Cerebellar nuclear complex (tissue), 1 donor: ENCODE measurements at places on chromosomes 6 and 20.

- no peak for DNase-seq
Measured at GRCh38 chr20:37346535-37347346, 801 bp downstream of the SRC start.

DNA sequence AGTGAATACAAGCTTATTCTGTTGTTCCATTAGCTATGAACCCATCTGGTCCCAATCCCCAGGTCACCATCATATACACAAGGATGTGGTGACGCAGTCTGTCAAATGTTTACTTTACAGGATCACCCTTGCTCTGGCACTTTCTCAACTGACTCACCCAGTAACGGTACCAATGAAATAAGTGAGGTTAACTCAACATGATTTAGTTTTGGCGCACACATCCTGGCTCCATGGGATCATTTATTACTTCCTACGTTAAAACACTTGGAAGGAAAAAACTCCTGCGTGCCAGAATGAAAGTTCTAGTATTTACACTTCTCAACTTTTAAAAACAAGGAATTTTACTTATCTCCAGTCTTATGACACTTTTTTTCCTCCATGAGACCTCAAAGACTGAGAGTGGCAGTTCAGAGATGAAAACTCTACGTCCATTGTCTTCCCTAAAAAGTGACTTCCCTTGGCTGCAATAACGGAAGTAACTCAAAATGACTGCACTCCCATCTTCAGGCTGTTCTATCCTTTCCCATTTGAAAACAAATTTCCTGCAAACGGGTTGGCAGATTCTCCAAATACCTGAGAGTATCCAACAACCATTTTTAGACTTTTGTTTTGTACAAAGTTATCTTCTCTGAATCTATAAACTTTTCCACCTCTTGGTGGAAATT lies 15.9 kb downstream of the AGPAT4 start:
- DNase-seq, result no peak

DNA sequence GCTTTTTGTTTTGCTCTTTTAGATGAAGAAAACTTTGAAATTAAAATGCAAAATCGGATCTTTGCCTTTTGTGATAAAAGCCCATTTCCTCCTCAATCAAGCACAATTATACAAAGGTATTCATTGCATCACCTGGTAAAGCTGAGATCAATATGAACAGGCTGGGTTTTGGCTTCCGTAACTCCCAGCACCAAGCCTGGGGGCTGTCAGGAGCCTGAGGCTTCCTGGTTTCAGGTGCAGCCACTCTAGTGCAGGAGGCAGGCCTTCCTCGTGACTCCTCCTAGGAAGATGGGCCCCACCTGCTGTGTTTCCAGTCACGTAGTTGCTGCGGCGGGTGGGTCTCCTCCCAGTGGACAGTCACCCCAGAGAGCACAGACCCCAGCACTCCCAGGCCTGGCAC lies 54.0 kb downstream of the EDN3 start:
- DNase-seq, result no peak

DNA sequence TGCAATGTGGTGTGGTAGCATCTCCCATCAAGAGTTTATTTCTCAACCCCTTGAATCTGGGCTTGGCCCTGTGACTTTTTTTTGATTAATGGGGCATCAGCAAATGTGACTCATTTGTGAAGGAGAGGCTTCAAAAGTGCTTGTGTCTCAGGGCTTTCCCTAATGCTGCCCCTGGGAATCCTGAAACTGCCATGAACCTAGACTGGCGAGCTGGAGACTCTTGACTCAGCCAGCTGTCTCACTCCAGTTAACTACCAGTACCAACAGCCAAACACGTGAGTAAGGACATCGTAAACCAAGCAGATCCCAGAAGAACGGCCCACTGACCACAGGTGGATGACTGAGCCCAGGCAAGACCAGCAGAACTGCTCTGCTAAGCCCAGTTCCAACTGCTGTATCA lies 72.8 kb upstream of the ADTRP start:
- DNase-seq, result no peak

DNA sequence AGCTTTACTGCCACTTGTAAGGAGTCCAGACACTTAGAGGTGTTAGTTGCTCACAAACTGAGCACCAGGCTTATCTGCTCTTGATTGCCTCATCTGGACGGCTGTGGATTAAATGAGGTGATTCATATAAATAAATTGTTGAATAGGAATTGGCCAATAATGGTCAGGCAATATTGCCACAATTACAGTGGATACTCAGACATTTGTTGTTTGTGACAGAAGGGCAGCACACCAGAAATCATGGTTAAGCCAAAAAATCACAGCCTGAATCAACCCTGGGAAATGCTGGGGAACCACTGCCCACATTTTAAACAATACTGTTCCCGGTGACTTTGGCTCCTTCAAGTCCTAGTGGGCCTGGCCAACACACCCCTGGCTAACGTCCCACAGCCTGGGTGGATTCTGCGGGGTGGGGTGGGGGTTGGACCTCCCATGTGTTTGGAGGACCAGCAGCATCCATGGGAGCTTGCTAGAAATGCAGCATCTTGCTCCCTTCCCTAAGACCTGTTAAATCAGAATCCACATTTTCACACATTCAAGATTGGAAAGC lies 29.5 kb upstream of the SPDEF start:
- no peak for DNase-seq

- no peak for DNase-seq
Measured at GRCh38 chr6:170448751-170449630, 104.1 kb downstream of the PSMB1 start.

- no peak for DNase-seq
Measured at GRCh38 chr6:75230484-75231325, 12.9 kb downstream of the COX7A2 start.

- no peak for DNase-seq
Measured at GRCh38 chr6:43860285-43860684, 90.3 kb downstream of the VEGFA start.

GRCh38 chr6:169246445-169246844 lies 7.2 kb downstream of the THBS2 start:
- no peak for DNase-seq

GRCh38 chr6:170372380-170373325 lies 66.1 kb downstream of the FAM120B start:
- DNase-seq, result no peak

GRCh38 chr20:59830665-59831023 lies 102.8 kb downstream of the SYCP2 start:
- DNase-seq, result no peak

DNA sequence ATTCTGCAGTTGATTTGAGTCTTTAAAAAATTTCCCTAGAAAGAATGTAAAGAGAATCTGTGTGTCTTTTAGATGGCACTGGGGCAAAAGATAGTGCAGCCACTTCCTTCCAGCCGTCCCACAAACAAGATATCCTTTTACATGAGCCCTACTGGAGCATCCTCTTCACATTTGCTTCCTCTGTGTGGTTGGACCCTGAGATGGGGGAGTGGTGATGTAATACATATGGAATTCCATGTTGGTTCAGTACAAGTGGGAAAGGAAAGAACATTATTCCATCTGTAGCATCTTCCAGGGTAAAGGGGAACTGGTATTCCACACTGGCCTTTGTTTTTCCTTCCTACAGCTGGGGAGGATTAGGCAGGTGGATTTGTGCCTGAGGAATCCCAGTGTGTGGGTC lies 78.9 kb upstream of the ISM1 start:
- no peak for DNase-seq

DNA sequence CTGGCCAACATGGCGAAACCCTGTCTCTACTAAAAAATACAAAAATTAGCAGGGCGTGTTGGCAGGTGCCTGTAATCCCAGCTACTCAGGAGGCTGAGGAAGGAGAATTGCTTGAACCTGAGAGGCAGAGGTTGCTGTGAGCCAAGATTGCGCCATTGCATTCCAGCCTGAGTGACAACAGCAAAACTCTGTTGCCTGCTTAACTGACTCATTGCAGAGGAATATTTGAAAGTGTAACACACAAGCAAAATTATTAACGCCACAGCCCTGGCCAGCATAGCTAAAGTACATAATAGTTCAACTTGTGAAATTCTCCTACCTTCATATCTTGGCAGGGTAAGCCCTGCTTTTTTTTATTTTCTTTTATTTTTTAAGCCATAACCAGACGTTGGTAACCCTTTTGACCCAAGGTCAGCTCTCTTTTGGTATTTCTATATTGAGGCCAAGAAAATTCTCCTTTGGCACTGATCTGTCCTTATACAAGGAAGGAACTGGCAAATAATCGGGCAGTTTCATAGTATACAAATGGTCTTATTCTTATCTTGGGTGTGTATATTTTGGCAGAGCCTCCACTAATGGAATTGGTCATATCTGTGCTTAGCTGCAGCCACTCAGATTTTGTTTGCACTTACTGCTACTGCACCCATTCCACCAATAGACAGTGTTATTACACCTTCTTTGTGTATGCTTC lies 4.0 kb upstream of the ADGRF5 start:
- DNase-seq, result no peak

DNA sequence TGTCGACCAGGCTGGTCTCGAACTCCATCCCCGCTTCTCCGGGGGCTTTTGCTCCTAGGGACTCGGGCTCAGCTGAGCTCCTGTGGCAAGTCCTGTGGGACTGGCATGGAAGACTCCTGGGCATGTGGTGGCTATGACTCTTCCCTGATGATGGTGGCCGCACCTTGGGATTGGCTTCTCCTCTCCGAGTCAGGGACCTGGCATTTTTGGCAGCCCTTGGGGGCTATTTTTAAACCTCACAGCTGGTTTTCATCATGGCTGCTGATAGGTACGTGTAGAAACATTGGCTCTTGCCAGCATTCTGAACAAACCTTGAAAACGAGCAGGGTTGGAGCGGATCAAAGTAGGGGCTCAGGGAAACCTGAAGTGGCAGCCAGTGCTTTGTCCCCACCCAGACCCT lies 54.1 kb downstream of the RBM38 start:
- DNase-seq, result no peak

- no peak for DNase-seq
Measured at GRCh38 chr6:33439956-33440648, 14.3 kb upstream of the ZBTB9 start.

DNA sequence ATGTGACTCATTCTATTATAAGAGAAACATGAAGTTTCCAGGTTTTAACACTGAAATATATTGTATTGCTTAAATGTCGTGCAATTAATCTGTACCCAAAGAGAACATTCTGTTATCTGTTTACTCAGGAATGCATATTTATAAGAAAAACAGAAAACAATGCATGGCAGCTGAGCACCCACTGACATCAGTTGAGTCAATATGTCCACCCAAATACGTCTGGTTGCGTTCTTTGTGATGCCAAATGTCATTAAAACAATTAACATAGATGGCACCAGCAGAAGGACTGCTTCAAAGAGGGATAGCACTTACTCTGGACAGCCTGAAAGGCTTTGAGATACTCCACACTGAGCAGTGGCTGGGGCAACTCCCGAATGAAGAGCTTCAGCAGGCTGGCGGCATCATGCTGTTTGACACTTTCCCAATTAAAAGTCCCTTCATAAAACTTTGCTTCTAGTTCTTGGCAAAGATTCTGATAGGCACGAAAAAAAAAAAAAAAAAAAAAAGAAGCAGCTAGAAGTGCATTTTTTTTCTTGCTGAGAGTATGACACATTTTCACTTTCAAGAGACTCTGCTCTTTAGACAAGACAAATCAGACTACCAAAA lies 102.3 kb downstream of the ARHGAP18 start:
- DNase-seq, result no peak

DNA sequence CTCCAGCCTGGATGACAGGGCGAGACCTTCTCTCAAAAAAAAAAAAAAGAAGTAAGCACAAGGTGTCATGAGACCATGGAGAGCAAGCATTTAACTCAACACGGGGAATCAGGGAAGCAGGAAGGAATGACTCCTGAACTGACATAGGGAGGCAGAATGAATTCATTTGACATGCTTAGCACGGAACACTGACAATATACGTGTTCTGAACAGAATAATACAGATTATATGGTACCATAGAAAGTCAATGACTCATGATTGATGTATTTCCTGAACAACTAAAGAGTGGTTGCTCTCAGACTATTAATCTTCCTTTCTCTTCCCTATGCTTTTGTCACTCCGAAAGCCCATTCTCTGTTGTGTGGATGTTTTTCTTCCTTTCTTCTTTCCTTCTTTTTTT lies 20.7 kb upstream of the ASIP start:
- DNase-seq, result no peak

DNA sequence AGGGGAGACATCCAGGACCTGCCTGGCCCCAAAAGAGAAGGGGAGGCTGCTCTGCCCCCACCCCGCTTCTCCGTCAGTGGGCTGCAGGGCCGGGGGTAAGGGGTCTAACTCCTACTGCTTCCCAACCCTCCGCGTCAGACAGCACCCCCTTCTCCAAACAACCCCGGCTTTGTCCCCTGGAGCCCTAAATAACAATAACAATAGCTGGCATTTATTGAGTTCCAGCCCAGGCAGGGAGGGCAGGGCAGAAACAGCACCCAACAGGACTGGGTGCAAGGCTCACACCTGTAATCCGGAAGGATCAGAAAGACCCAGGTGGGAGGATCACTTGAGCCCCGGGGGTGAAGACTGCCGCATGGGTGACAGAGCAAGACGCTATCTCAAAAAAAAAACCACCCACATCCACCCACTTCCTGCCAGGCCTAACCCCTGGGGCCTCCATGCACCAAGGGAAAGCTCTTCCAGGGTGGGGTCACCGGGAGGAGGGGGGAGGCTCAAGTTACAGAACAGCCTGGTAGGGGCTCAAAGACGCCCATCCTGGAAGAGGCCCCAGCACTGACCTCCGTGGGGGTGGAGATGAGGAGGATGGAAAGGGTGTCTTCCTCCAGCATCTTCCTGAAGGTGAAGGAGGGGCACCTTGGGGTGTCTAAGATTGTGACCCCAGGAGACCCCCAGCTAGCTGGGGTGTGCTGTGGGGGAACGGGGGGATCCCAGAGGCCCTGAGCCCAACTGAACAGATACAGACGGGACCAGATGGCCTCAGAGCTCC lies 1.3 kb upstream of the FNDC11 start:
- DNase-seq, result no peak

DNA sequence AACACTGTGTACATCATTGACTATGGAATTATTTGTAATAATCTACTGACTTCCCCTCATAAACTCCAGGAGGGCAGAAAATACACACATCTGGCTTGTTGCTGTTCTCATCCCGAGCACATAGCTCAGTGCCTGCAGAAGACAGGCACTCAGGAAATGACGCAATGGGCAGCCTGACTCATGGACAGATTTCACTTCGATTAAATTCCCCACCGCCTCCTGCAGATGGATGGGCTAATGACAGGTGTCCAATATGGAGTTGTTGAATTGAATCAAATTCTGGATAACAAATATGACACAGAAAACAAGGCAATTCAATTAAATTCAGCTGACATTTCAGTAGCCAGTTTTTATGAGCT lies 9.1 kb downstream of the ANKRD60 start:
- no peak for DNase-seq

DNA sequence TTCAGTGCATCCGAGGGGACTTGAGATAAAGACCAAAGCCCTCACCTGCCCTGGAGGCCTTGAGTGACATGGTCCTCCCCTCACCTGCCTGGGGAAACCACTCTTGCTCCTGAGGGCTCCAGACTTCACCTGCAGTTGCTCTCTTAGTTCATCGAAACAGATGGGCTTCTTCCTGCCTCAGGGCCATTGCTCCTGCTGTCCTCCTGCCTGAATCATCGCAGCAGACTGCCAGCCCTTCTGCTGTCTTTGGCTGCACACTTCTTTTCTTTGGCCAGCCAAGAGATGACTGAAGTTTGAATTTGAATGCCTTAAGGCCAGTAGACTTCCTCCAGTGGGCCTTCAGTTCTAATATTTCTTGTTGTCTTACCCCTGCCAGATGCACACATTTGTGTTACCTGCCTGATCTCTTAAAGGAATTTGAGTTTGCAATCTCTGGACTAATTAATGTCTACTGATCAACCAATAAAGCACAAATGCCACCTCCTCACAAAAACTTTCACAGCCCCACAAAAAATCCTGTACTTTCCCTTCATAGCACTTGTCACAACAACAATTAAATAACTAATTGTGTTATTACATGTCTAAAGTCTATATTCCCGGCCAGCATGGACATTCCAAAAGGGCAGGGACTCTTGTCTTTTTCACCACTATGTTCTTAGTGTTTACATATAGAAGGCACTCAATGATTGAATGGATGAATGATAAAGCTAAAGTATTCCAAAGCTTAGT lies 56.7 kb upstream of the SGK1 start:
- no peak for DNase-seq
